ENCODE measurements at places on chromosomes 3 and 15.

DNA sequence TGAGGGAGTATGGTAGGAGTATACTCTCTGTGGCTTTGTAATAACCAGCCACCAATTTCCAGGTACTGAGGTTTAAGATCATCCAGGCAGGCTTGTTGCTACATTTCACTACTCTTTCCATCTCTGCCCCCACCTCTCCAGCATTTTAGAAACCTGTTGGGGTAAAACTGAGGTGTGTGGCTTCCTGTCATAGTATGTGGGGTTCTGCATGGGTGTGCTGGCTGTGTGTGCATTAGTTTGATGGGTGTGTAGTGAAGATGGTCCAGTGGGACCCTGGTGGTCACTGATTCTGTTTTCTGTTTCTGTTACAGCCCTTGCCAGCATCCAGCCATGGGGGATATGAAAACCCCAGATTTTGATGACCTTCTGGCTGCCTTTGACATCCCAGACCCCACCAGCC, 34.0 kb downstream of the ZNF592 start:
- no peak for DNase-seq

DNA sequence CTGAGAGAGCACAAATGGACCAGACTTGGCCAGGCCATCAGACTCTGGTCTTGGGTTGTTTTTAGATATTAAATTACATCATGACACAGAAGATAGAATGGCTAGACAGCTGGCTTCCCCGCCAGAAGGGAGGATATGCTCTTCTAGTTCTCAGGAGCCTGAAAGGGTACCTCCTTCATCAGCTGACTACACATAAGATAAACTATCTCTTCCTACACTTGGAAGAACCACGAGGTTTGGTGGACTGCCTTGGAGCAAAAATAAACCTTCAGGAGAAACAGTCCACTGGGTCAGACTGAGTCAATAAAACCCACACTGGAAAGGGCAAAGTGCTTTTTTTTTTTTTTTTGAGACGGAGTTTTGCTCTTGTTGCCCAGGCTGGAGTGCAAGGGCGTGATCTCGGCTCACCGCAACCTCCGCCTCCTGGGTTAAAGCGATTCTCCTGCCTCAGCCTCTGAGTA, 26.3 kb upstream of the DYNC1LI1 start:
- no peak for DNase-seq

GRCh38 chr3:2765002-2765579, 345.1 kb downstream of the IL5RA start:
- no peak for DNase-seq

GRCh38 chr3:126021224-126021623, 52.2 kb downstream of the ROPN1B start:
- DNase-seq: no peak

DNA sequence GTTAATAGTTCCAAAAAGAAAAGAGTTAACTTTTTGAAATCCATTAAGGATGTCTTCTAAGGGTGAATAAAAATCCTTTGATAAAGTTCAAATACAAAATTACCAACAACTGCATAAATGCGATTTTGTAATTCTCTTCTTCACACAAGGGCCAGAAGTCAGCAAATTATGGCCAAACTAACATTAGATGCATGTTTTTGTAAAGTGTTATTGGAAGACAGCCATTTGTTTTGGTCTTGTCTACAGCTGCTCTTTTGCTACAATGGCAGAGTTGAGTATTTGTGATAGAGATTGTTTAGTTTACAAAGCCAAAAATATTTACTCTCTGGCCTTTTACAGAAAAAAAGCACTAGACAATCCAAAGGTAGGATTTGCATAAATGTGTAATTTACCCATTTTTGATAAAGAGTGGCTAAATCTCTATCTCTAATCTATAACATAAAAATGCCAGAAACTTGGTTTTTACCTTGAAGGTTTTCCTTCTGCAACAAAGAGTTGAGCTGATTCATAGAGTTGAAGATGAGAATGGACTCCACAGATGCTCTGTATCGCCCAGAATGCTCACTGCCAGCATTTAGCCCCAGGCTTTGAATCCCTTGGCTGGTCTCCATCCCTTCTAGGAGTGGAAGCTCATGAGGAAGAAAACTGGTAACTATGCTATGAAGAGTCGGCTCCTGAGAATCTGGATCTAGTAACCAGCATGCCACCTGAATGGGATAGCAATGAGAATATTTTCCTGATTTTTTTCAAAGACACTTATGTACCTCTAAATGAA, 64.5 kb downstream of the POLQ start:
- peak; percentile 52 for DNase-seq

GRCh38 chr3:17755836-17756235, 13.4 kb upstream of the TBC1D5 start:
- no peak for DNase-seq

- DNase-seq: peak; percentile 54
These were observed 34.3 kb upstream of the CEMIP start for GRCh38 chr15:80744826-80745225.

- DNase-seq: peak; percentile 86
These were observed 10.7 kb downstream of the LRTM1 start for GRCh38 chr3:54917174-54917573.

DNA sequence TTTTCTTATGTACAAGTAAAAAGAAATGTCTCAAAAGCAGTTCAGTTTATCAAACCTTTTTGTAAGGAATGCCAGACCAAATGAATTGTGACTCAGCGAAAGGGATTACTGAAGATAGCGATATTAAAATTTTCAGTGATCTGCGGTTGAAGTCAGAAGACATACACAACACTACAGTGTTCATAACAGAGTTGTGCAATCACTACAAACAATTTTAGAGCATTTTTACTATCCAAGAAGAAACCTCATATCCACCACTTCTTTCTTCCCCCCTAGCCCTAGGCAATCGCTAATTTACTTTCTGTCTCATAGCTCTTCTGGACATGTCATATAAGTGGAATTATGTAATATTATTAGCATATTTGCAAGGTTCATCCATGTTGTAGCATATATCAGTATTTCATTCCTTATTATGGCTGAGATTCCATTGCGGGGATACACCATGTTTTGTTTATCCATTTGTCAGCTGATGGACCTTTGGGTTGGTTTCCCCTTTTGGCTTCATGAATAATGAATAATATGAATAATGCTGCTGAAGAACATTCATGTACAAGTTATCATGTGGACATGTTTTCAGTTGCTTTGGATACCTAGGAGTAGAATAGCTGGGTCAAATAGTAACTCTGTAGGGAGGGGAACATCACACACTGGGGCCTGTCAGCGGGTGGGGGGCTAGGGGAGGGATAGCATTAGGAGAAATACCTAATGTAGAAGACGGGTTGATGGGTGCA, 23.6 kb upstream of the ALPK3 start:
- no peak for DNase-seq

DNA sequence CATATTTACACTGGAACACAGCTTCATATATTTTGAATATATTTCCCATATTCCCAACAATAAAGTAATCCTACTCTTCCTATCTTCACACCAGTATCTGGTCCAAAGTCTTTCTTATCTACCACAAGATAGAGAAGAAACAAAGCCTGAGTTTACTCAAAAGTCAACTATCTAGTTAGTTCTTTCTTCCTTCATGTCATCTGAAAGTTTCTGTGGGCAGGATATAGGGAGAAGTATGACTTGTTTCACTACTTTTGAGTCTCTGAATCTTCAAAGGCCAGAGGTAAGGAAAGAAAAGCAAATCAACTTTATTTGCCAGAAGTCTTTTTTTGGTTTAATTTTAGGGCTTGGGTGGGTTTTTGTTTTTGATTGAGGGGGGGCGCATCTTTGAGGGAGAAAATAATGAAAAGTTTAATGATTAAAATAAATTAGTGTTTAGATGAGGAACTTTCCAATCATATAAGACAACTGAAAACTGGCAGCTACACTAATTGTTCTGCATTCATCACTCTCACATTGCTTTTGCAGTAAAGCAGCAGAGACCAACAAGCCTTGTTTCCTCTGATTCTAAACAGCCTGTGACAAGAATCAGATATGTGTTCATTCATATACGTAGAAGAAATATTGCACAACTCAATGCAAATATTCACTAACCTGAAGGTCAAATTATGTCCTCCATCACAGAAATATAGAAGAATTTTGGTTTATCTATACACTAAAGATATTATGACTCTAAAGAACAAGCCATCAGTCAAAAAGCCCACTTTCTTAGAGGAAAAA, 421.4 kb downstream of the SHQ1 start:
- no peak for DNase-seq

GRCh38 chr15:52796753-52797520, 6.8 kb upstream of the ONECUT1 start:
- DNase-seq: no peak

- DNase-seq: no peak
These were observed 21.5 kb upstream of the PTPN23 start for GRCh38 chr3:47359323-47359722.

DNA sequence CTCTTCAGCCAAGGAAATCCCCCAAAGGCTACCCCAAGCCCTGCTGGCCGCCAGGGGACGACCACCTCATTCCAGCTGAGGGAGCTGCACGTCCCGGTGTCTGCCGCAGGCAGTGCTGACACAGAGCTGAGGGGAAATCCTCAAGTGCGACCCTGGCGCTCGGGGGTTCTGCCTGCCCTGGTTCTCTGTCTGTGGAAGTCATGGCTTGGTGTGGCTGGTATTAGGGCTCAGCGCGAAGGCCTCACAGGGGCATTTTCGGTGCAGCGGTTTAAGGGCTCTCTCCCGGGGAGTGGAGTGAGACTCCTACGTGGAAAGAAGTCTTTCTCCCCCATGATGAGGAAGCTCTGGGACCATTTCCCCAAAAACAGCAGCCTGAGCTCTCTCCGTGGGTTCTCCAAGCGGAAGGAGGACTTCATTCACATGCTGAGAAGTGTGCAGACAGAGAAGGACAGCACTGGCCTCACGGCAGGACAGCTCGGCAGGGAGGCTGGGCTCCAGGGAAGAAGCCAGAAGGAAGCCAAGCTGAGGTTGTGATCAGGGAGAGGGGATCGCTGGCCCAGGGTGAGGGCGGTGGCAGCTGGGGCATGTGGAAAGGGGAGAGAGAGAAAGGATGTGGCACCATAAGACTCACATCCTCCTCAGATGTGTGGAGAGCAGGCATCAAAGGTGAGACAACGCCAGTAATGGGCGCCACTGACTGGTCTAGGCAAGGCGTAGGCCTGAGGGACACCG, 48.6 kb downstream of the KLF15 start:
- DNase-seq: no peak

- DNase-seq: peak; percentile 83
These were observed 162.5 kb downstream of the FNDC3B start for GRCh38 chr3:172201870-172202236.

DNA sequence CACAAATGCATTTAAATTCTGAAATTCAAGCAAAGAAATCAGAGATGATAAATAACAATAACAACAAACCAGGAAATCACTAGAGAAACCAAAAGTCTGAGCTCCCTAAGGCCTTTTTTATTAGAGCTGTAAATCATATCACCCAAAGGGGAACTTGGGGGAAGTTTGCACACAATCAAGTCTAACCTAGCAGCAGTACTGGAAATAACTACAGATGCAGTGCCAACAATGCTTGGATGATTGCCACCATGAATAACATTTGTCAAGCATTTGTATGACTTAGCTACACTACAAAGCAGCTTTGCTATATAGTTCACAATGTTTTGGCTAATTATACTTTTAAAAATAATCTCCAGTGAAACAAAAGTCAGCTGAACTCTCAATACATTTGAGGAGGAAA, 27.8 kb downstream of the SHQ1 start:
- peak; percentile 87 for DNase-seq

- no peak for DNase-seq
These were observed 15.5 kb upstream of the ECT2 start for GRCh38 chr3:172735014-172735413.

GRCh38 chr3:73029321-73029796, 32.1 kb upstream of the EBLN2 start:
- peak; percentile 88 for DNase-seq

GRCh38 chr15:45780352-45780751, 145.5 kb downstream of the SQOR start:
- no peak for DNase-seq

DNA sequence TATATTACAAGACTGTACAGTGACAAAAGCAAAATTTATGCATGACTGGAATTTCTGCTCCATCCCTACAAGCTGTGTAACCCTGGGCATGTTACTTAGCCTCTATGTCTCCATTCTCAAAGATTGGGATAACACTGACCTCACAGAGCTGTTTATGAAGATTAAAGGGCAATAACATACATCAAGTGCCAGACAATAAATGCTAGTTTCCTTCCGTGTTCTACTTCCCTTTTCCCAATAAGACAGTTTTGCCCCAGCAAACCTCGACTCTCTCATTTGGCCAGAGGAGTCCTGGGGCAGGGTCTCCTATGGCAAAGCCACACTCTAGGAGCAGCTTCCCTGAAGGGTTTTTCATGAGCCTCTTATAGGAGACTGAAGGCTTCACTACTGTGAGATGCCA, 7.5 kb downstream of the HEXA start:
- DNase-seq: no peak

DNA sequence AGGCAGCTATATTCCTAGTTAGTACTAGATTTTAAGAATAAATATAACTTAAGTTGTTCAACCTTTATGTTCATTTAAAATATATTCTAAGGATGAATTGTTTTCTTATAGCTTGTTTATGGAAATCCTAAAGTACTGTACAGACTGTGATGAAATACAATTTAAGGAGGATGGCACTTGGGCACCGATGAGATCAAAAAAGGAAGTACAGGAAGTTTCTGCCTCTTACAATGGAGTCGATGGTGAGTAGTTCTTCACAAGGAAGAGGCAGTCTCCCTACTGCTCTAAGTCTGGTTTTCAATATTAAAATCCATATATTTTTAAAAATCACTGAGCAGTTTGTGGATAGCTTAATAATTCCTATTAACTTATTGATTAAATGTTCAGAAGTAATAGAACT, 29.6 kb downstream of the CALML4 start:
- DNase-seq: no peak

DNA sequence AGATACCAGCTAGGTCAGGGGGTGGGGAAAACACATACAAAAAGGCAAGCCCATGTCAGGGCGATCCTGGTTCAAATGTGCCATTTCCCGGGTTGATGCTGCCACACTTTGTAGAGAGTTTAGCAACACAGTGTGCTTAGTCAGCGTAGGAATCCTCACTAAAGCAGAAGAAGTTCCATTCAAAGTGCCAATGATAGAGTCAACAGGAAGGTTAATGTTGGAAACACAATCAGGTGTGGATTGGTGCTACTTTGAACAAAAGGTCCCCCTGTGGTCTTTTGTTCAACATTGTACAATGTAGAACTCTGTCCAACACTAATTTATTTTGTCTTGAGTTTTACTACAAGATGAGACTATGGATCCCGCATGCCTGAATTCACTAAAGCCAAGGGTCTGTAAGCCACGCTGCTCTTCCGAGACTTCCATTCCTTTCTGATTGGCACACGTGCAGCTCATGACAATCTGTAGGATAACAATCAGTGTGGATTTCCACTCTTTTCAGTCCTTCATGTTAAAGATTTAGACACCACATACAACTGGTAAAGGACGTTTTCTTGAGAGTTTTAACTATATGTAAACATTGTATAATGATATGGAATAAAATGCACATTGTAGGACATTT, 28.9 kb downstream of the TPM1 start:
- DNase-seq: no peak

DNA sequence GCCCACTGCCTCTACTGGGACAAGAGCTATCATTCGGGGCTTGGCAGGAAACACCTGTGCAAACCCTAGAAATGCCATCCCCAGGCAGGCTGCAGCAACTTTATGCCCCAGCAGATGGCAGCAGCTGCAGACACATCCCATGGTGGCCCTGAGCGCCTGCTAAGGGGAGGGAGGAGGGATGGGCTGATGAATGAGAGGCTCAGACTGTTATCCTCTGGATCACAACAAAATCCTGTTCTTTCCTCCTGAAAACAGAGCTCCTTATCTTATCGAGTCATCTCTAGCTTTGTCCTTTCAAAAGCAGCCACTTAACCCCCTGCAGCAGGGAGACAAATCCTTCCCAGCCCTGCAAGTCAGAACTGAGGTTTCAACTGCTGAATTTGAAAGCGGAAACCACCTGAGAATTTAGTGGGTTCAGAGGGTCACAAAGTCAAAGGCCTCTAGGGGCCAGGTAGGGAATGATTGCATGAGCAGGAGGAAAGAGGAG, 90.6 kb upstream of the PROK2 start:
- DNase-seq: peak; percentile 66

Data from AG10803 (cell line).